ENCODE measurements at places on chromosomes 6 and 20.

DNA sequence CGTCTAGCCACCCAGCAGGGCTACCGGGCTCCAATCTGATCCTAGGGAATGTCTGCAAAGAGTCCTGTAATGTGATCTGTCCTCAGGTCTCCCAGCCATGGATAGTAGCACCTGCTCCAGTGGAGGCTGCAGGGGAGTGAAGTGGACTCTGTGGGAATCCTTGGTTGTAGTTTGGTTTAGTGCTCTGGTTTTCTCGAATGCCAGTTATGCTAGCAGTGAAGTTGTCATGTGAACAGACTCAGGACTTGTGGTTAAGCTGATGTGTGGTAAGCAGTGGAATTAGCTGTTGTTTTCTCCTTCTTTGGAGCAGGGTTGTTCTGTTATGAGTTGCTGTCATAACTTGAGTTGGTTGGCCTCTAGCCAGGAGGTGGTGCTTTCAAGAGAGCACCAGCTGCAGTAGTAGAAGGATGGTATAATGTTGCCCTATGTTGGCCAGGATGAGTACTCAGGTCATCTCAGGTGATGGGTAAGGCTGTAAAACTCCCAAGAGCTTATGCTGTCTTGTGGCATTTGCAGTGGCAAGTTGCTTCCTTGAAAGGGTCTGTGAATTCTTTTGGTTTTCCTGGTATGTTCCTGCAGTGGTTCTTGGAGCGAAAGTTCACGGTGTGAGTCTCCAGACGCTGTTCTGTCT lies 390.2 kb downstream of the UTRN start:
- peak; percentile 58 for DNase-seq

DNA sequence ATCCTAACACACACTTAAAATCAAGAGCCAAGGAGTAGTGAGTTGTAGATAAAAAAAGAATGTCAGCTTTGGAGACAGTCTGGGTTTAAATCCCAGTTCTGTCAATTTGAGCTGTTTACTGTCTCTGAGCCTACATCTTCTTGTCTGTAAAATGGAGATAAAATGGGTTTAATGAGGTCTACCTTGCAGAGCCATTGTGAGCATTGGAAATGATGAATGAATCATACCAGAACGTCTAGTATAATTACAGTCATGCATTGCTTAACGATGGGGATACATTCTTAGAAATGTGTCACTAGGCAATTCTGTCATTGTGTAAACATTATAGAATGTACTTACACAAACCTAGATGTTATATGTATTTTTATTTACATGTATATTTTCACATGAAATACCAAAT lies 17.6 kb upstream of the SGK2 start:
- no peak for DNase-seq

GRCh38 chr6:159013229-159013628 lies 13.2 kb upstream of the RSPH3 start:
- peak; percentile 52 for DNase-seq

- peak; percentile 73 for DNase-seq
Observed at GRCh38 chr6:133837801-133838349, 51.0 kb upstream of the TCF21 start.

DNA sequence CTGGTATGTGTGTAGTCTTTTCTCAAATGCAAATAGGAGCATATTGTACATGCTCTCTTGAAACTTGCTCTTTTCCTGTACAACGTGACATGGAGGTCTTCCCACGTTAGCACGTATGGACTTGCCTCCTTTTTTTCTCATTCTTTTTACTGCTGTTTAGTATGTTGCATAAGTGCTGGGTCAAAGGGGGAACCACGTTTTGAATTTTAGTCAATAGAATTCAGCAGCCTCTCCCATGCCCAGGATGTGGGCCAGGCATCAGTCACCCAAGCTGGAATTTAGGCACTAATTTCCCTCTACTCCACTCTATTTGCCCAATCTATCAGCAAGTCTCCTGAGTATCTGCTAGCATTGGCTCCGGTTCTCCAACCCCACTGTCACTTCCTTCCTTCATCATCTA lies 41.5 kb upstream of the RNF24 start:
- no peak for DNase-seq

DNA sequence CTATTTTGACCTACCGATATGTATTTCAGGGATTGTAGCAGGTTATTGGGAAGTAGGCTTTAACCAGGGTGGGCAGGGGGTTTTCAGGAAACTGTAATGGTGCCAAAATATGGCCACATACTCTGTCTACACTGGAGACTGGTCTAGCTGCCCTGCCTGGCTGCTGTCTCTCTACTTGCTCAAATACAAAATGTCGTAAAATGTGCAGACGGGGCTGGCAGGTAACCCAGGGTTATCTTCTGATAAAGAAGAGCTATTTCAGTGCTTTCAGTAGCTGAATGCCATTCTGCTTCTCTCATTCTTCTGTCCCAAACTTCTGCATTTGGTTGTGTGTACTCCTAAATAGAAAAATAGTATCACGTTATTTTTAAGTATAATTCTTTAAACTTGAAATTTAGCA lies 616.2 kb downstream of the EPM2A start:
- DNase-seq = no peak

Measured in suppressor macrophage treated with lipopolysaccharide for 4 hours (primary cell).